ENCODE measurements at places on chromosomes 6 and 20. TPM values are rescaled to one million over a fixed set of nuclear protein-coding genes. Genes with fewer than 3 reads are reported as not detected.

TP53TG5 gene
- not detected for total RNA-seq

FRMD1 gene
- 2.5 TPM for total RNA-seq

VWA7 gene
- 1.6 TPM for total RNA-seq

STMND1 gene
- not detected for total RNA-seq

PCSK2 gene
- not detected for total RNA-seq

ESR1 gene
- total RNA-seq = 4.9 TPM

CDH22 gene
- total RNA-seq = 0.24 TPM

ZNF334 gene
- total RNA-seq = 1.2 TPM

CCDC170 gene
- 2.6 TPM for total RNA-seq

BANF2 gene
- total RNA-seq = not detected

- DNase-seq = no peak
Measured at GRCh38 chr6:157486572-157486971, 105.6 kb downstream of the ZDHHC14 start.

DNA sequence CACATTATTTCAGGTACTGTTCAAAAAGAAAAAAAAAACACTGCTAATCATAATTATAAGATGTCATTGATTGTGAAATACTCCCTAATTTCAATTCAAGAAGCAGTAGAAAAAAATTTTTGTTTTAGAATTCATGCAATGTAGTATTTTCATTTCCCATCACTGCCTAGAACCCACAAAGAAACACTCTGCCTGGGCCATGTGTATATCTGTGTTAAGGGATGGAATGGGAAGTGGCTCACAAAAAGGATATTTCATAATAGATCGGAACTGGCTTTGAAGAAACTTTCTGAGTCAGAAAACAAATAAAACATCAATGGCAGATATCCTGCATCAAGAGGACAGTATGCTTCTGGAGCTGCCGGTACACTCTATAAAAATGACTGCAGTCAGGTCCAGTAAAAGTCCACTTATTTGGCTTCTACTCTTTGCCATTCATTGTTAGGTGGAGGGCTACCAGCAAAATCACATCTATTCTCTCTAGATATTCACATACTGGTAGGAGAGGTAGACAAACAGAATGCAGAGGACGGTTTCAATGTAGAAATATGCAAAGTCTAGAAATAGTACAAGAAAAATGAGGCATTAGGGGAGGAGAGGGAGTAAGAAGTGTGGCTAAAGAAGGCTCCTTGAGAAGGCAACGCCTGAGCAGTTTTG, 135.0 kb upstream of the TNFAIP3 start:
- no peak for DNase-seq

GRCh38 chr20:57075181-57075580, 191.3 kb downstream of the BMP7 start:
- no peak for DNase-seq

GRCh38 chr6:38198219-38198618, 378.7 kb downstream of the ZFAND3 start:
- DNase-seq = no peak

- no peak for DNase-seq
Measured at GRCh38 chr6:105832313-105832761, 253.8 kb upstream of the PRDM1 start.

GRCh38 chr6:17392978-17393891, at the start of gene CAP2:
Gene CAP2, plus strand, starts transcription at chr6:17393595. Its CDS starts 27,961 bp downstream, at chr6:17421556.
- DNase-seq = peak; percentile 25

GRCh38 chr6:110039981-110040383, 61.9 kb downstream of the GPR6 start:
- no peak for DNase-seq

DNA sequence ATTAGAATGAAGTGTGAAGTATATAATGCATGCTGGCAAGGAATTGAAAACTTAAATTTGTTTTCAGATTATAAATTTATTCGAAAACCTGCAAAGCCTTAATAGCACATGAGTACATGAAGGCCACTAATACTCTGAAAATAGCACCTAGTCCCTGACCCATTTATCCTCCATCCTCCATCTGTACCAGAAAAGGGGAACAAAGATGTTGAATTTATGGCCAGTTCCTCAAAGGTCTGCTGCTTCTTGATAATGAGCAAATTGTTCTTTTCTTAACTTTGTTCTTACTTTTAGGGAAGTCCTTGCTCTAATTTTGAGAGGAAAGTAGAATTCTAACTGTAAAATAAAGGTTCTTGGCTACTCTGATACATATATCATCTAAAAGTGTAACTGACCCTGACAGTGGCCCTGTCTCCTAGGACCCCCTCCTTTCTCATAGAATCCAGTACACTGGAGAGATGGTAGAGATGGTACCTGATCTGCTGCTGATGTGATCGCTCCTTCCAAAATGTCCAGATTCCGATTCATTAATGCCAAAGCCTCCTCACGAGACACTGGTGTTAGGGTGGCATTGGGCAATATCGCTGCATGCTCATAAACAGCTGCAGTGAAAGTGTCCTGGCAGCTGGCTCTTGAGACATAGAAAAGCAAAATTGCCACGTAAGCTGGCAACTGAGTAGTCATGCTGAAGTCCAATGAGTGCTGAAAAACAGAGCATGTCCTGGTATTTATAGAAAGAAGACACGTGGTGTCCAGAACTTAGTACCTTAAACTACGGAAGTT, at the start of gene VNN1:
TSS of gene VNN1 (minus strand) at position 704 of the 783 bp plus-strand sequence. CDS start at position 684, 20 bp downstream.
- DNase-seq = no peak

DNA sequence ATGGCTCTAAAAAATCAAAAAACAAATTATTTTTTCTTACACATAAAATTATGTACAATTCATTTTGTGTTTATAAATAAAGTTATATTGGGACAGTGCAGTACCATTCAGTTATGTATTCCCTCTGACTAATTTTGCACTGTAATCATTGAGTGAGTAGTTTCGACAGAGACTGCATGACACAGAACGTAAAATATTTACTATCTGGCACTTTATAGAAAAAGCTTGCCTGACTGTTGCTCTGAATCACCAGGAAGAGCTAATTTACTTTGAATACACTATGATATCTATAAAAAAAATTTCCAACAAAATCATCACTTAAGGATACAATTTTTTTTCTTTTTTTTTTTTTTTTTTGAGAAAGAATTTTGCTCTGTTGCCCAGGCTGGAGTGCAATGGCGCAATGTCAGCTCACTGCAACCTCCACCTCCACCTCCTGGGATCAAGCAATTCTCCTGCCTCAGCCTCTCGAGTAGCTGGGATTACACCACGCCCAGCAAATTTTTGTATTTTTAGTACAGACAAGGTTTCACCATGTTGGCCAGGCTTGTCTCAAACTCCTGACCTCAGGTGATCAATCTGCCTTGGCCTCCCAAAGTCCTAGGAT, 11.0 kb upstream of the KHDC1L start:
- DNase-seq = no peak

- no peak for DNase-seq
Measured at GRCh38 chr20:51153867-51154707, 131.2 kb upstream of the KCNG1 start.

- no peak for DNase-seq
Measured at GRCh38 chr20:52722926-52723688, 249.1 kb upstream of the TSHZ2 start.

GRCh38 chr6:46130666-46131065, 877 bp downstream of the ENPP4 start:
- DNase-seq = no peak

DNA sequence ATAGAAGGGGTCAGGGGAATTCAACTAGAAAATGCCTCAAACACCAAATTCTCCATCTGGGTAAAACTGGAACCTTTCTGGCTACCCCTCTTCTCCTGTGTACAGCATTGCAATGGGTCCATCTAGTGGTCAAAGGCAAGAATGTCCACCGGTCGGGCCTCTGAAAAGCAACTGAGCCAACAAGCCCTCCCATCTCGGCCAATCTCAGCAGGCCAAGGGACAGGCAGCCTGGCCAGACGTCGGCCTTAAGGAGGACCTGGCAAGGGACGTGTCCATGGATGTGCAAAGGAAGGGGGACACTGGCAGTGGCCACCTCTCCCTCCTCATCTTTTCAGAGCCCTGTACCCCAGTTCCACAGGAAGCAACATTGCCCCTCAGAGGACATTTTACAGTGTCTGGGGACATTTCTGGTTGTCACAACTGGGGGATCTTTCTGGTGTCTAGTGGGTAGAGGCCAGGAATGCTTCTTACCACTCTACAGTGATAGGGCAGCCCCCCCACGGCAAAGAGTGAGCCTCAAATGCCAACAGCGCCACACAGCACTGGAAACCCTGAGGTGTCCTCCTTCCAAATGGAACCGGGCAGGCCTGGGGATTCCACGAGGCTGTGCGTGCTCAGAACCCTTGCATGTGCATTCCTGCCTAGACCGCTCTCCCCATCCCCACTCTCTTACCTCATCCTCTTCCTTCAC, 99.8 kb upstream of the FOXA2 start:
- peak; percentile 61 for DNase-seq

Data from omental fat pad (tissue), 4 donors.